Stimulated activated CD4-positive, alpha-beta T cell treated with anti-CD3 and anti-CD28 coated beads, TNF-alpha, amount 100 ng/mL, for 4 hours (primary cell): ENCODE measurements at places on chromosomes 2 and 18.

DNA sequence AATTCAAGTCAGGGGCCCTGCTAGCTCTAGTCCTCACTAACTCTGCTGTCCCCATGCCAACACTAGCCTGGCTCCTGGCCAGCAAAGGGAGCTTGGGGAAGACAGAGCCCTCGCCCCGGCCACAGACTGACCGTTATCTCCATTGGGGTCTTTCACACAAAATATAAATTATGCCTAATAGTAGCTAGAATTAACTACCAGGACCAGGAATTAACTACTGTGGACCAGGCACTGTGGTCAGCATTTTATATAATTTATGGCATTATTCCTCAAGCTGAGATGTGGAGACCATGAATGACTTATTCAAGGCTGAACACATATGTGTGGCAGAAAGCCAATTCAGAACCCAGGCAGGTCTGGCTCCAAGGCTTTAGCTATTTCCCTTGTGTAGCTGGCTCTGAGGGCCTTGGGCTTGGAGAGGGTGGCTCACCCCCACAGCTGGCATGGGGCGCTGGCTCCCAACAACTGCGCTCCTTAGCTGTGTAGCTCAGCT, 49.2 kb downstream of the CELF4 start:
- DNase-seq, result no peak

GRCh38 chr2:219445220-219445640, 10.6 kb downstream of the SPEG start:
- DNase-seq, result no peak

- DNase-seq, result no peak
Measured at GRCh38 chr2:229463841-229464346, 192.8 kb upstream of the PID1 start.

DNA sequence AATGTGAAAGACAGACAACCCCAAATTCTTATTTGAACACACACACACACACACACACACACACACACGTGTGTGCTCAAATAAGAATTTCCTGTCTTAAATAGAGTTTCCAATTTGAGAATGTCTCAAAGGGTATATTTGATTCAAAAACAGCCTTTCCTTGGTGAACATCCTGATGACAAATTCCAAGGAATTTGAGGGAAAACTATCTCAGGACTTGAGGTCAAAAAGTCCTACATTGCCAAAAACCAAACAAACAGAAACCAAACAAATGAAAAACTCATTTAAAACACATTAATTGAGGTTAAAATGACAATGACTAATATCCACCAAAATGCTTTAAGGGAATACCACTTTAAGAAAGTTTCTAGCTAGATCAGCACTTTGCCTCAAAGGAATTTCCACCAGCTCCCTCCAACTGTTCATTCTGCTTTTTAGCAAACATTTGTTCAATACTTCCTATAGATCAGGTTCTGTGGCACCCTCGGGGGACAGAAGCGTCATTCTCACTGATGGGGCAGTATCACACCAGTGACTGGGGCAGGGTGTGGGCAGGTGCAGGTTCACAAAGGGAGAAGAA, 232.1 kb upstream of the TRIB2 start:
- DNase-seq, result no peak

DNA sequence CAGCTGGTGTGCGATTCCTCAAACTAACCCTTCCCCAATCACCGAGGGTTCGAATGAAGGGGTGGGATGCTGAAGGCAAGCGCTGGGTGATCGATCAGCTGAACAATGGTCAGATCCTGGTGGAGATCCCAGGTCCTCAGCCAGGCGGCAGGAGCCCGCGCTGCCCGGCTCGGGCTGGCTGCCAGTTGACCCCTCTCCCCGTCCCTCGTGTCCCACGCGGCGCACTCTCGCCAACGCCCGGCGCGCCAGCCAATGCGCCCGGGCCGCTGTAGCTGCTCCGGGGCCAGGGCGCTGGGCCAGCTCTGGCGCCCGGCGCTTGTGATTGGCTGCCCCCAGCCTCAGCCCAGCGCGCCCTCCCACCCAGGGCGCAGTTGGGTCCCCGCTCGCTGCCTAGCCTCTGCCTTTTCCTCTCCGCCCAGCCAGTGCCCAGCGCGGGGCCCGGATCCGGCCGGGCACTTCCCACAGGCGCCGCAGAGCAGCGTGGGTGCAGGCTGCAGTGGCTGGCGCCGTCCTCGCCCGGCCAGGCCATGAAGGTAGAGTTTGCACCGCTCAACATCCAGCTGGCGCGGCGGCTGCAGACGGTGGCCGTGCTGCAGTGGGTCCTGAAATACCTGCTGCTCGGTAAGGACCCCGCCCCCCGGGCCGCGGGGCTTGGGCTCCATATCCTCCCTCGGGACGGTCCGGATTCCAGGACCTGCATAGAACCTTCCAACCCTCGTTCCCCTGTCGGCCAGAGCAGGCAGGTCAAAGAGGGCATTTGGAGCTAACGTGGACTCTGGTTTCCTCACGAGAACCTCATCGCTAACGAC, at the start of gene MOGAT1:
TSS of gene MOGAT1 (plus strand) at position 400 of the 809 bp plus-strand sequence. CDS start at position 528, 128 bp downstream.
- DNase-seq, result no peak
